ENCODE measurements at places on chromosomes 2 and 18. TPM values are rescaled to one million over a fixed set of nuclear protein-coding genes. Genes with fewer than 3 reads are reported as not detected.
A peak's percentile ranks its signal among the peaks of the same experiment; 100 is the strongest.

DNA sequence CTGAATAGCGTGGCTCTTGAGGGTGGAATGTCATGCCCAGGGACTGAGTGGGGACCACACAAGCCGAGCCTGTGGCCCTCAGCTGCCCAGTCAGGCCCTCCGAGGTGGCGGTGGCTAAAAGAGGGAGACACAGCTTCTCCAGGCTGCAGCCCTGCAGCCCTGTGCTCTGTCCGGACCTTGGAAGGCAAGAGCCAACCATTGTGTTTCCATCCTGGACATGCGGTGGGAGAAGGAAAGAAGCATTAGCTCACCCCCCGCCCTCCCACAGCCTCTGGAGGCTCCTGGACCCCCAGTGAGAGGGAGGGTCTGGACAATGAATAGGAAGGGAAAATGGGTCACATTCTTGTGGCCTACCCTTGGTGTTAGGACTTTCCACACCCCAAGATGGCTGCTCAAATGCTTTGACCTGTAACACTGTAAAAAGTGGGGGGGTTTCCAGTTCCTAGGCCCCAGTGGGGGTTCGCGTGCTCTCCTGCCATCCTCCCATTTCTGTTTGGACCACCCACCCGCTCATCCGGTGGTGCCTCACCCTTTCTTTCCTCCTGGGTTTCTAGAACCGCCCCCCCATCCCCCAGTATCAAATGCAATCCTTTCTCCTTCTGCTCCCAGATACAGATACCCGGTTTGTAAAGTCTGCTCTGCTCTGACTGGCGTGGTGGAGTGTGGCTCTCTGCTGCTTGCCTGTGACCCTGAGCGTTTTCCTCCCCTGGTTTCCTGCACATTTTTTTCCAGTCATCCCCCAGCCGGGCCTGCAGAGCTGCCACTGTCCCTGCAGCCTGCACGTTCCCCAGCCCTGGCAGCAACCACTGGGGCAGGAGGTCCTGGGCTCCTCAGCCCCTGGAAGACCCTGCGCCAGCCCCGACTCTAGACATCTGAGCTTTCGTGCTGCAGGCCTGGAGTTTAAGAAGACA, 36.3 kb upstream of the SMAD7 start:
- no peak for DNase-seq

GRCh38 chr2:158407031-158407430, 49.5 kb downstream of the CCDC148 start:
- DNase-seq, result peak; percentile 56

GRCh38 chr2:209277444-209277843, 146.4 kb upstream of the MAP2 start:
- no peak for DNase-seq

DNA sequence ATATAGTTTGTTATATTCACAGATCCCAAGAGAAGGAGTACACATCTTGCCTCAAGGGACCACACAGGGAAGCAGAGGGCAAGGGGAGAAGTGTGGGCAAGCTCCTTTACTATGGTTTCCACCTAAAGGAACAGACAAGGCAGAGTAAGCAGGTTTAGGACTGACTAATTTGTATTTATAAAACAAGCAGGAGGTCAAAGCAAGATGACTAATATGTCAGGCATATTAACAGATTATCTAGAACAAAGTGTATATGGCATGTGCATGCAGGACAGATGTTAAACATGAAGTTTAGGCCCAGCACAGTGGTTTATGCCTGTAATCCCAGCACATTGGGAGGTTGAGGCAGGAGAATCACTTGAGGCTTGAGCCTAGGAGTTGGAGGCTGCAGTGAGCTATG, 3.7 kb upstream of the LRP2 start:
- DNase-seq, result no peak

Gene MYCN
- 12.0 TPM for polyA plus RNA-seq
